NCI-H510A (cell line): ENCODE measurements at places on chromosomes 6 and 20.

- DNase-seq: peak; percentile 83
Measured at GRCh38 chr6:14055541-14055940, 62.0 kb upstream of the CD83 start.

DNA sequence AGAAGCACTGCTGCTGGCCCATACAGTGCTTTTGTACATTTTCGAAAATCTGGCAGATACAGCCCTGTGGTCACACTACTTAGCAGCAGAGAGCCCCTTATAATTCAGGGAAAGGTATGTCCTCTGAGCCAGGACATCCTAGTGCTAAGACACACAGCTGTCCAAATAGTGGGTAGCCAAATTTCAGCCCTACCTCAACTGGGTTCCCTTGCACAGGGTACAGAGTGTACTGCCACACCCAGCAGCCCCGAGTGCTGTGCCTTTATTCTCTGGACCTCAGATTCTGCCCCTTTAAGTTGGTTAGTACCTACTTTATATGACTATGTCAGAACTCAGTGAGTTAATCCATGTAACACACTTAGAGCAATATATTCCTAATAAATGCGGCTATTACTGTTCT, 47.6 kb downstream of the PRPH2 start:
- DNase-seq: no peak

GRCh38 chr20:19212821-19213502, 520 bp downstream of the SLC24A3 start:
- peak; percentile 80 for DNase-seq

- no peak for DNase-seq
Measured at GRCh38 chr20:48834278-48834677, 6.5 kb upstream of the PREX1 start.

DNA sequence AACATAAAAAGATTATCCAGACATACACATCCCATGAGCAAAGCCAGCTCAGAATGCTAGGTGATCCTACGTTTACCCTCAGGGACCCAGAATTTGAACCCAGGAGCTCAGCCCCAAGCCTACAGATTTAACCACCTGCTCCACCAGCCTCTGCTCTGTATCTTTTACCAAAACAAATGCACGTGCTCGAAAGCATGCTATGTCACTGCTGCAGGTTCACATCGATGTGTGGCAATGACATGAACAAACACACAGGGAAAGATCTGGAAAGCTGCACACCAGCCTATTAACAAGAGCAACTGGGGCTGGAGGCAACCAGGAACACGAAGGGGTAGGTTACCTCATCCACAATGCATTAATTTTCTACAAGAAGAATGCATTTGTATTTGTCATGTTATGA, 32.1 kb downstream of the PREX1 start:
- DNase-seq: no peak

DNA sequence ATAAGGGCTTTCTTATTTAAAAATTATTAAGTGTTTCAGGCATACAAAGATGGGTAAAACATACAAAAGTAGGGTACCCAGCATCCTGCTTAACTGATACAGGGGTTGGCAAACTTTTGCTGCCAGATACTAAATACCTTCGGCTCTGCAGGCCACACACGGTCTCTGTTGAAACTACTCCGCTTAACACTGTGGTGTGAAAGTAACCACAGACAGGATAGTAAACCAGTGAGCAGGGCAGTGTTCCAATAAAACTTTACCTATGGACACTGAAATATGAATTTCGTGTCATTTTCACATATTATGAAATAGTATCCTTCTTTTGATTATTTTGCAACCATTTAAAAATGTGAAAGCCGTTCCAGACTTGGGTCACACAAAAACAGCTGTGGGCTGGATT, 92.4 kb downstream of the EYA2 start:
- DNase-seq: no peak

DNA sequence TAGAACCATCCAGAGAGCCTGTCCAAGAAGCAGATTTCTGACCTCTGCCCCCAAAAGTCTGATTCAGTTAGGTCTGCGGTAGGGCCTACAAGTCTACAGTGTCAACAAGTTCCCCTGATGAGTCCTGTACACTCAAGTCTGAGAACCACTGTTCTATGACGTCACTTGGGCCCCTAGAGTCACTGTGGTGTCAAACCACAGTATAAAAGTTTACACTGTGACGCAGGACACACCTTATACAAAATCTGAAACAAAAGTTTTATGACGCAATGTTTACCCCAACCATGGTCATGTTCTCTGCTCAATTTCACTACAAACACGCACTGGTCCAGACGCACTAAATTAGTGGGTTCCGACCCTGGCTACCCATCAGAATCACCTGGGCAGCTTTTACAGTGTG, 17.9 kb downstream of the SLA2 start:
- DNase-seq: no peak

GRCh38 chr6:70980727-70981126, 23.9 kb upstream of the B3GAT2 start:
- no peak for DNase-seq
